Right lung (tissue), 10 donors: ENCODE measurements at places on chromosomes 6 and 20. TPM values are rescaled to one million over a fixed set of nuclear protein-coding genes. Genes with fewer than 3 reads are reported as not detected.
A peak's percentile ranks its signal among the peaks of the same experiment; 100 is the strongest.

The RNF39 gene
- polyA plus RNA-seq: 1.2 TPM

The CLIC1 gene
- 287 TPM for polyA plus RNA-seq

The EYA4 gene
- 10.5 TPM for polyA plus RNA-seq

DNA sequence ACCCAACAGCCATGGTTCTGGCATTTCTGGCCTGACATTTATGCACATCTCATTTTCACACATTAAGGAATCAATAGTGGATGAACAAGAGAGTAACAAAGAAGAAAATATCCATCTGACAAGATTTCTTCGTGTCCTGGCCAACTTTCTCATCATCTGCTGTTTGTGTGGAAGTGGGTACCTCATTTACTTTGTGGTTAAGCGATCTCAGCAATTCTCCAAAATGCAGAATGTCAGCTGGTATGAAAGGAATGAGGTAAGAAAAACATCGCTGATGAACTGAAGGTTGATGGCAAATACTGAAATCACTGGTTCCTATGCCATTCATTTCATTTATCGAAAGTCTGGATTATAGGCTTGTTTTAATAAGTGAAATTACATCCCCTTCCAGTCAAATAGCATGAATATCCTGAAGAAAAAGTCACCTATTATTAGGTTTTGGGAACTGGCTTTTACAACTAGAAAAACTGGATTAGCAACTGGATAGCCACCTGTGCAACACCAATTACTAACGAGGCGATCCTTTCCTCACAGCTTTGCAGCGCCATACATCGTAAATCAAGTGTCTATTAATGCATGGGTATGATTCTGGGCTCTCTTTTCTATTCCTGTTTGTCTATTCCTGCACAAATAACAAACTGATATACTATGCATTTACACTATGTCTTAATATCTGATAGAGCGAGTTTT, 50.2 kb upstream of the NOP56 start:
- no peak for DNase-seq

GRCh38 chr6:90175627-90176538, 120.8 kb downstream of the BACH2 start:
- no peak for DNase-seq

DNA sequence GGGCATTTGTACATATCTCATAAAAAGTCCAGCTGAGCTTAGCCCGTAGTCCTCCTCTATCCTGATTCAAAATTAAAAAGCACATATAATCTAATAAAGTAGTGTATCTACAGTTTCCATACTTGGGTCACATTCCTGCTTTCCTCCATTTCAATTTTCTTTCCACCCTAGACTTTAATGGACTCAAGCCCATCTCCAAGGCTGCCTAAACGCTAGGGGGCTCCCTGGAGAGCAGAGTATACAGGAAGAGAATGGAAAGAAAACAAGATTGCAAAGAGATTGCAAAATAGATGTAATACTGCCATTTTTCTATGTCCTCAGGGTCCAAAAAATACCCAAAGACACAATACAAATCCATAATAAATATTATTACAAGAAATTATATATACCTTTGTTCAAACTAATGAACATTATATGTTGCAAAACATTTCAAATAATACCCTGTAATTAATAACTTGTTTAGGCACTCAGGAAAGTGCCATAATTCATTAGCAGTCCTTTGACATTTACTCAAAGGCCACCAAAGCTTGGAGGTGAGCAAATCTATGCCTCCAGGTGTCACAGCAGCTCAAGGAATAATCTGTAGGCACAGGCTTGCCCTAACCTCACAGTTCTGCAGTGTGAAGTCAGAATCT, 2.4 kb upstream of the MCM3 start:
- peak; percentile 28 for DNase-seq

GRCh38 chr6:109672175-109672574, 18.8 kb downstream of the AK9 start:
- DNase-seq: no peak

DNA sequence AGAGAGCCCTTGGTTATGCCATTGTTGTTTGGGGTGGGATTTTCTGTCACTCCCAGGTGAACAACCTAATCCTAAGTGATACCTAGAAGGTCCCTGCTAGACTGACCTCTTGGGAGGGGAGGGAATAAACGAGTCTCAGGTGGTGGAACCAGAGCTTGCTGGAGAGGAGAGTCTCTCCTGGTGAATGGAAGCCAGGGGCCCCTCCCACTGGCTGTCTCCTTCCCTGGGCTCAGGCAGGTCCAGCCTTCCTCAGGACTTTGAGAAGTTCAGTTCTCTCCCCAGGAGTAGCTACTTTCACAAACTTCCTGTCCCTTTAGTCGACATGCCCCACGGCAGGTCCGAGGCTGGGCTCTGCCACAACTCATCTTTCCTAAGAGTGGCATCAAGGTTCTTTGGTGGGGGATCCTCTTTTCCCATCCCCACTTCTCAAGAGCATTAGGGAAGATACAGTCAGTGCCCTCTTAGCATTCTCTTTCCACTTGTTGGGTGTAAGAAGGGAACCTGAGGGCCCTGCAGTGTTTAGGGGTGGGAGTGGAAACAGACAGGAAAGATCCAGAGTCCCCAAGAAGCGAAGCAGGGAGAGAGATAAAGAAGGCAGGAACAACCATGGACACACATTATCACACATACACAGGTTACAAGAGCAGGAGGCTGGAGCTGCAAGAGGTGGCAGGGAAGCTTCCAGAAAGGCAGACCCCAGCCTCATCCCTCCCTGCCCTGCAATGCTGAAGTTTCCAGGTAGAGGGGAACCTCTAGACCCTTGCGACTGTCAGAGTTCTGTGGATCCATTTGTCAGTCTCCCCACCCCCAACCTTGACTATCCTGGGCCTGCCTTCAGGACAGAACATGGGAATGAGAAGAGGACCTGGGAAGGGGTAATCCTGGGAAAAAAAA, 900 bp upstream of the GLP1R start:
- no peak for DNase-seq

The FGD2 gene
- polyA plus RNA-seq: 5.3 TPM

The LY6G5B gene
- 31.2 TPM for polyA plus RNA-seq

- DNase-seq: no peak
These were observed 2.7 kb upstream of the ABHD16B start for GRCh38 chr20:63858393-63859165.

DNA sequence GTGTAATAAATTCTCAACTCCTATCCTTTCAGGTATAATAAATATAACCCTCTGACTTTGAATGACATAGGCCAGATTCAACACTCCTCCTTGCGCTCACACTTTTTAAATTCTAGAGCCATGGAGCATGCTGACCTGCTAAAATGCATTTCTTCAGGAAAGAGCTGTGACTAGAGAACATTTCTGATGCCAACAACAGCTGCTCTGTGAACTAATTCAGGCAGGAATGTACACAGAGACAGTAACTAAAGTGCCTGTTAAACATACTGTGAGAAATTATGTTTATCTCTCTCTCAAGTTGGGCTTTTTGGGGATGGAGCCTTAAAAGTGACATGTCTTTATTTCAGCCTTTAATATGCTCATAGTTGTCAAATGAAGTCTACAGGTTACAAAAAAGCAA, 8.3 kb downstream of the NHSL1 start:
- DNase-seq: no peak

DNA sequence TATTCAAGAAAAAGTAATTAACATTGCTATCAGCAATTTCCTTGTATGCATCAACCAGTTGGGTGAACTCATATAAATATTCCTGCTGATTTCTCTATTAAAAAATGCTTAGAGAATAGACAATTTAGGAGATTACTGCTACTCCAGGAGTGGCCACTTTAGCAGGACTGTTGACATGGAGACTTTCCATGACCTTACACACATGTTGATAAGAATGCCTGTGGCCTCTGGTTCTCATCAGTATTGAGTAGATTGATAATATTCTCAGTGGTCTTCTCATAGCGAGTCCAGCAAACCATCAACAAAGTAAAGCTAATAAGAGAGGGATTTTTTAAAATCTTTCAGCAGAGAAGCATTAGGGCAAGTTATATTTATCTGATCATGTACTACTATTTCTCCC, 208.4 kb upstream of the MARCKS start:
- no peak for DNase-seq
